CD4-positive, CD25-positive, alpha-beta regulatory T cell (primary cell): ENCODE measurements at places on chromosomes 1 and 21.

DNA sequence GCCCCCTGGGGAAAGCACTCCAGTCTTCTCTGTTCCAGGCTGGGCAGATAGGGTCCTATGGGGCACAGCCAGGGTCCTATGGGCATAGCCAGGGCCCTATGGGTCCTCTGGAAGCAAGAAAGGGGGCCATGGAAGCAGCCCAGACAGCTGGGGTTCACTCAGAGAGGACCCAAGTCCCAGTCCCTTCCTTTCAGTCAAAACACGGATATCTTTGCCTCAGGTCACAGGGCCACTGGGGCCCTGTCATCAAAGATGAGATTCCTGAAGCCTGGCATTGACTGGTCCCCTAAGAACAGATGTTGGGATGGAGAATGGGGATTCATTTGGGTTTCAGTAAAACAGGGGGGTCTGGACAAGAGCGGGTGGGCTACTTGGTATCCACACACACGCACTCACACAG lies 8.5 kb downstream of the IGSF8 start:
- peaks cover 66% of the 10 kb centered on the region for H3K36me3 ChIP-seq
- no peak overlapping the region for H3K27ac ChIP-seq
- no peaks in the 10 kb centered on the region for H3K27me3 ChIP-seq
- H3K4me1 ChIP-seq, result no peaks in the 10 kb centered on the region
- no peak for DNase-seq

GRCh38 chr21:37469441-37469840 lies 102.9 kb downstream of the DYRK1A start:
- peaks cover 19% of the 10 kb centered on the region for H3K4me1 ChIP-seq
- H3K36me3 ChIP-seq, result peaks cover 14% of the 10 kb centered on the region

DNA sequence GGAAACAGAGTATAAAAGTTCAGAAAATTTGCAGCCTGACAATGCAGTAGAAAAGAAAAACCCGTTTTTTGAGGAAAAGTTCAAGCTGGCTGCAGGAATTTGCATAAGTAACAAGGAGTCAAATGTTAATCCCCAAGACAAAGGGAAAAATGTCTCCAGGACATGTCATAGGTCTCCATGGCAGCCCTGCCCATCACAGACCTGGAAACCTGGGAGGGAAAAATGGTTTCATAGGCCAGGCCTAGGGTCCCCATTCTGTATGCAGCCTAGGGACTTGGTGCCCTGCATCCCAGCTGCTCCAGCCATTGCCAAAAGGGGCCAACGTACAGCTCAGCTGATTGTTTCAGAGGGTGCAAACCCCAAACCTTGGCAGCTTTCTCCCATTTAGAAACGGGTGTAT lies 3.6 kb upstream of the KCNT2 start:
- no peaks in the 10 kb centered on the region for H3K4me1 ChIP-seq
- H3K27ac ChIP-seq, result no peak overlapping the region
- H3K36me3 ChIP-seq, result no peaks in the 10 kb centered on the region
- DNase-seq, result no peak

GRCh38 chr1:116375148-116375886 lies 2.3 kb downstream of the ATP1A1 start:
- peak overlapping the region; percentile 94 for H3K4me3 ChIP-seq
- peaks cover 62% of the 10 kb centered on the region for H3K4me1 ChIP-seq
- DNase-seq, result no peak

GRCh38 chr21:25406887-25407579 lies 200.2 kb downstream of the MRPL39 start:
- no peaks in the 10 kb centered on the region for H3K4me1 ChIP-seq
- H3K27me3 ChIP-seq, result no peaks in the 10 kb centered on the region
- H3K36me3 ChIP-seq, result no peaks in the 10 kb centered on the region
- H3K4me3 ChIP-seq, result no peak overlapping the region

DNA sequence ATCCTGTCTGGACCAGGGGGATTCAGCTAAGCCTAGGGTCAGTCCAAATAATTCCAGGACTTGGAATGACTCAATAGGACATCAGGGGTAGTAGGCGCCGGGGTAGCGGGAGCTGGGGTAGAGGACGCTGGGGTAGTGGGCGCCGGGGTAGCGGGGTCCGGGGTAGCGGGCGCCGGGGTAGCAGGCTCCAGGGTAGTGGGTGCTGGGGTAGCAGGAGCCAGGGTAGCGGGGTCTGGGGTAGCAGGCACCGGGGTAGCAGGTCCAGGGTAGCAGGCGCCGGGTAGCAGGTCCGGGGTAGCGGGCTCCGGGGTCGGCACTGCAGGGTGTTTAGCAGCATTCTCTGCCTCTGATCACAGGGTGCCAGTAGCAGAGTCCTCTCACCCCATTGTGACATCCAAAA lies 248.9 kb downstream of the KCNJ6 start:
- no peaks in the 10 kb centered on the region for H3K36me3 ChIP-seq
- H3K27ac ChIP-seq, result no peak overlapping the region
- no peaks in the 10 kb centered on the region for H3K4me1 ChIP-seq

- DNase-seq, result no peak
- no peak overlapping the region for H3K4me3 ChIP-seq
- peaks cover 6% of the 10 kb centered on the region for H3K4me1 ChIP-seq
Measured at GRCh38 chr1:41500378-41500777, 15.9 kb upstream of the EDN2 start.

- no peak for DNase-seq
- H3K27ac ChIP-seq, result no peak overlapping the region
- H3K27me3 ChIP-seq, result no peaks in the 10 kb centered on the region
- no peak overlapping the region for H3K4me3 ChIP-seq
- no peaks in the 10 kb centered on the region for H3K36me3 ChIP-seq
Measured at GRCh38 chr1:244964112-244964971, 100.0 kb upstream of the HNRNPU start.

GRCh38 chr1:67784545-67785186 lies 48.6 kb downstream of the GNG12 start:
- H3K4me1 ChIP-seq, result no peaks in the 10 kb centered on the region
- no peak overlapping the region for H3K4me3 ChIP-seq
- no peaks in the 10 kb centered on the region for H3K36me3 ChIP-seq

DNA sequence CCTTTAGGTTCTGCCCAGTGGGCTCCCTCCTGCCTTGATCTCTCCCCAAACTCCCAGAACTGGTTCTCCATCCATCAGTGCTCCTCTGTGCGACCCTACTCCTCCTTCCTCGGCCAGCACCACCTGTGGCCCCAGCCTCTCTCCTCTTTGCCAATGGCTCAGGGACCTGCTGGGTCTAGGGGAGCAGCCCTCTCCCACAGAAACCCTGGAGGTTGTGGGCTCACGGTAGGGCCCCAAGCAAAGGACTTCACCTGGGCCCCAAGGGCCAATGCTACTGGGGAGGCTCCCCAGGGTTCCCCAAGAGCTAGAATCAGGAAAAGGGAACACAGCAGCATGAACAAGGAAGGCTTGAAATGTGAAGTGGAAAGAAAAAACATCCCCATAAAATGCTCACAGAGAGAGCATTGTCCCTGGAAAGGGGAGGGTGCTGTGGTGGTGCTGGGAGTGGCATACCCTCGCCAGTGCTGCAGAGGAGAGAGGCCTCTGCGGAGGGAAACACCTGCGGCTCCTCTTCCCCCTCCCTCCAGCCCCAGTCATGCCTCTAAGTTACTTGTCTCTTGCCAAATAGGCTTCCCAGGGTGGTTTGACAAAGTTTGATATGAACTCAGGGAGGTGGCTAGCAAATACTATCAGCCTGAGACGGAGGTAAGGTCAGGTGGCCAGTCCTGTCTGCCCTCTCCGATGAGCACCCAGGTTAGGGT lies 2.5 kb downstream of the TMEM63A start:
- peaks cover 77% of the 10 kb centered on the region for H3K4me1 ChIP-seq
- H3K27me3 ChIP-seq, result no peaks in the 10 kb centered on the region
- peak overlapping the region; percentile 95 for H3K4me3 ChIP-seq
- H3K27ac ChIP-seq, result peak overlapping the region; percentile 82

DNA sequence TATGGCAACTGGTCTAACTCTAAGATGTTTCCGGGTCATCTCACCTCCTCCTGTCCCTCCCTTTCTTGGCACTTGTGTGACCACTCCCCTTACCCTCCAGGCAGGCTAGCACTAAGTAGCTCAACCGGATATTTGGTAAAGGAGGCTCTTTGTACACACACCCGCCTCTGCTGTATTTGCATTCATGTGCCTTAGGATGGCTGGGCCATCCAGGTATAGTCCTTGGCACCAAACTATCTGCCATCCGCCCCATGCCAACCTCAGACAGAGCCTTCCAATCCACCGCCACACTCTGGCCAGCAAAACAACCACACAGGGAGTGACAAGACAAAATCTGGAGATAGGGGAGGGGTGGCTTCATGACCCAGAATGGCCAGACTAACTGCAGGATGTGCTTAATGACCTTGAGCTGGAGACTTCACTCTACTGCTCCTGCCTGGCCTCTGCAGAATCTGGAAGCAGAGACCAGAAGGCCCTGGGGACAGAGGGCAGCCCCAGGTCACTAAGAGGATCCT lies 59.5 kb downstream of the CDK18 start:
- H3K4me3 ChIP-seq, result no peak overlapping the region
- H3K27ac ChIP-seq, result no peak overlapping the region
- H3K36me3 ChIP-seq, result no peaks in the 10 kb centered on the region
- DNase-seq, result no peak
- peaks cover 4% of the 10 kb centered on the region for H3K4me1 ChIP-seq
- H3K27me3 ChIP-seq, result peaks cover 31% of the 10 kb centered on the region
